Large intestine (tissue), 12 donors: ENCODE measurements at places on chromosomes 5 and 9. TPM values are rescaled to one million over a fixed set of nuclear protein-coding genes. Genes with fewer than 3 reads are reported as not detected.

MYORG gene
- polyA plus RNA-seq, result 60.9 TPM

ANGPTL2 gene
- polyA plus RNA-seq, result 15.5 TPM

FCN2 gene
- polyA plus RNA-seq, result 0.04 TPM

RAD50 gene
- polyA plus RNA-seq, result 31.1 TPM

ADAMTS19 gene
- polyA plus RNA-seq, result 4.8 TPM

TLN1 gene
- polyA plus RNA-seq, result 117 TPM

RGMB gene
- 53.2 TPM for polyA plus RNA-seq

RAD1 gene
- polyA plus RNA-seq, result 28.8 TPM

OR13J1 gene
- polyA plus RNA-seq, result 0.21 TPM

SLC34A3 gene
- 36.9 TPM for polyA plus RNA-seq

FIBCD1 gene
- 1.5 TPM for polyA plus RNA-seq

NFIB gene
- 16.6 TPM for polyA plus RNA-seq

NR5A1 gene
- 0.09 TPM for polyA plus RNA-seq

ISL1 gene
- polyA plus RNA-seq, result 5.1 TPM

LCN12 gene
- 121 TPM for polyA plus RNA-seq

HMGCS1 gene
- 179 TPM for polyA plus RNA-seq

DNAH5 gene
- 0.34 TPM for polyA plus RNA-seq
